ENCODE measurements at places on chromosomes 7 and 10.

DNA sequence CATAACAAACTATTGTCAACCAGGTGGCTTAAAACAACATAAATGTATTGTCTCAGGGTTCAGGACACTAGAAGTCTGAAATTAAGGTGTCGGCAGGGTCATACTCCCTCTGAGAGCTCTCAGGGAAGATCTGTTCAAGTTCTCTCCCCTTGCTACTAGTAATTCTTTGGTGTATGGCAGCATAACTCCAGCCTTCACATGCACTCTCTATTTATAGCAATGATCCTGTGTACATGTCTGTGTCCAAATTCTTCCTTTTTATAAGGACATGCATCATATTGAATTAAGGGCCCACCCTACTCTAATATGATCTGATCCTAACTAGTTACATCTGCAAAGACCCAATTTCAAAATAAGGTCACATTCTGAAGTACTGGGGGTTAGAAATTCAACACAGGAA is 27.2 kb downstream of the CACNA2D1 start:
- DNase-seq = no peak

GRCh38 chr7:100720279-100720670 is at the start of gene EPO:
Gene EPO (plus strand): TSS chr7:100720468. CDS start chr7:100720981, 513 bp downstream.
- no peak for DNase-seq

DNA sequence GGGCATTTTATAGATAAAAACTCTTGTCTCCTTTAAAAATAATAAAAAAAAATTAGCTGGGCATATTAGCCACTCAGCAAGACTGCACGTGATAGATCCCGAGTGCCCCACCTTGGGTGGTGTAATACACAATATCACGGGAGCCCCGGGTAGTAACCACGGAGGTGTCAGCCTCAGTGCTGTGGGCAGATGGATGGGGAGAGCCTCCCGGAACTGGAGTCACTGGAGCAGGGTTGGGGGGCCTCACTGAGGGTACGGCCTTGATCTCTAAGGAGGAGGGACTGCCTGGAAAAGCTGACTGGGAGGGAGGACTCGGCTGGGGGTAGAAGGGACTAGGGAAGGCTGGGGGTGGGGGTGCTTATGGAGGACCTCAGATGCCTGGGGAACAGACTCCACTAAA is 12.6 kb downstream of the LEP start:
- DNase-seq = no peak

DNA sequence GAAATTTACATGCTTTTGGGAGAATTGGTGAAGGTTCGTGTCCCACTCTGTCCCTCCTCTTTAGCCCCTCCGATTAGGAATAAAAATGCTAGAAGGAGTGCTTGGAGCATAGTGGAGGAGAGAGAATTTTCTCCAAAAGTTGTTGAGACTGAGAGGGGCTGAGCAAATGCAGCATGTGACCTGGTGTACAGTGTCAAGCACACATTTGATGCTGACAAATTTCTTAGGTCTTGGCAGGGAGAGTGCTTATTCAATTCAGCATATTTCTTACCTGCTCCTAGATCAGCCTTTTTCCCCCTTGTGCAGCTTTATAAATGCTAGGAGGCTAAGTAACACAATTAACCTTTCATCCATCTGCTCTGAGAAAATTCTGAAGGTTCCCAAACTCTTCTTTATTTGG is 189.0 kb downstream of the GALNT17 start:
- no peak for DNase-seq

DNA sequence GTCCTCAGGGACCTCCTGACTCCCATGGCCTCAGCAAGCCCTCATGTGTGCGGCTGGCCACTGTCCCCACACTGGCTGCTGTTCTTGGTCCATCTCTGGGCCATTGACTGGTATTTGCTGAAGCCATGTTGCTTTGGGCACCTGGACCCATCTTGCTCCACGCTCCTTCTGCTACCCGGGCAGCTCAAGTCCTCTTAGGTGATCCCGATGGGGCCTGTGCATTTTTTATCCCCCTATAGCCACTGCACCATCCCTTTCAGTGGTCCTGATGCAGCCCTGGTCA is 16.7 kb downstream of the RAMP3 start:
- no peak for DNase-seq

DNA sequence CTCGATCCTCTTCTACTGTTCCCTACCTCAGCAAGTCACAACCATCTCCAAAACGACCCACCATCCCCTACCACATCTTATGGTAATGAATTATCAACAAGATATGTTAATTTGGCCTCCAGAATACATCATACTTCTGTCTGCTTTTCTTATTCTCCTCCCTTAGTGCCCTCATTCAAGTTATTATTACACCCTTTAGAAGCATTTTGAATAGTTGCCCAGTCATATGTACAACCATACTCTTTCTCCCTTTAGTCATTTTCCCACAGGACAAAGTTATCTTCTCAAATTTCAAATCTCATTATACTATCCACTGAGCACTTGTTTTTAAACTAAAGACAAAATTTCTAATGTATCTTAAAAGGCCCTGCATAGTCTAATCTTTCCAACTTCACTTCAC is 71.0 kb downstream of the GNAT3 start:
- DNase-seq = no peak

DNA sequence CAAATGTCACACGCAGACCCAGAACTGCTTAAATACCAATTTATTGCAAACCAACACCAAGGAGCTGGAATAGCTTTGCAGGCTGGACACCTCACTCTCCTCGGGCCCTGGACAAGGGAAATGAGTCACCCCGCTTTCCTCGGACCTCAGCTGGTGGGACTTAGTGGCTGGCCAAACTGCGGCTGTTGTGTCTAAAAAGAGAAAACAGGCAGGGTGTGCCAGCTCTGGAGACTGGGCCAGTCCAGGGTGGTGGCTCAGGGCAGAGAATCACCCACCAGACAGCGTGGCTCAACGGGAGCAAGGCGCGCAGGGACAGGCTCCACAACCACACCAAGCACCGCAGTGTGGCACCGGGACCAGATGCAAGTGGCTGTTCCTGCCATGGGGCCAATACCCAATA is 58.2 kb upstream of the CAMK2B start:
- DNase-seq = no peak

GRCh38 chr10:30917789-30918188 is 113.9 kb downstream of the ZNF438 start:
- no peak for DNase-seq

DNA sequence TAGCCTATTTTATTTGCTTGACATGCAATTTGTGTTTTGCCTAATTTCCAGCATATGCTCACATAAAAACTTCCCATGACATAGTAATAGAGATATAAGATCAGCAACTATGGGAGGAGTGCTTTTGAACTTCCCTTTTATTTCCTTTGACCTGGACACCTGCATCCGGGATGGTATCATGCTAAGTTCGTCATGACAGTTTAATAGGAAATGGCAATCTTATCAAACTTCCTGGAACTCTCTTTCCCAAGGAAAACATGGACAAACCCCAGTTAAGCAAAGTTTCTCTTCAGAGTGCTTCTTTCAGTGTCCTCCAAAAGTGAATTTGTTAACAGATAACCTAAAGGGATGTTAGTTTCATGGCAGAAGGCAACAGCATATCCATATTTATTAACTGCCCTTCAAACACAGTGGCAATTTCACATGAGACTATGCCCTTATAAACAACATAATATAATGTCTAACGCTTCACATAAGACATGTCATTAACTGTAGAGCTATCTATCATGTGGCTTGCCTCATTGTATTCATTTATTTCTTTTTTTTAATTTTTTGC is 474.7 kb upstream of the SEMA3A start:
- no peak for DNase-seq

DNA sequence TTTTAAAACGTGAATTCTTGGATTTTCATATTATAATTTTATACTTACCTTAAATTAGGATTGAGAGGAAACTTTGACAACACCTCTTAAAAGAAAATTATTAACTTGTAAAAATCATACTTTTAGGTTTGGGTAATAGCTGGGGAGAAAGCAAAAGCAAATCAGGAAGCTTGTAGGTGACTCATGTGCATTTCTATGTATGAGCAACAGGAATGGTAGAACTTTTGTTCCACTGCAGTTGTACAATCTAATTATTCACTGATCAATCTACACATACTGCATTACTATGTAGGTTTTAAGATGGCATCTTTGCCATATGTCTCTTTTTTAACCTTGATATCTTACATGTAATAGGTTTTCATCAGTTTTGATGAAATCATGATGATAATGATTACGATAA is 223.2 kb downstream of the PRKG1 start:
- DNase-seq = no peak

GRCh38 chr7:47380325-47381133 is 201.4 kb downstream of the TNS3 start:
- DNase-seq = no peak

GRCh38 chr7:11194492-11194891 is 220.8 kb downstream of the PHF14 start:
- DNase-seq = no peak

GRCh38 chr7:74263399-74264120 is 9.4 kb upstream of the RFC2 start:
- no peak for DNase-seq

DNA sequence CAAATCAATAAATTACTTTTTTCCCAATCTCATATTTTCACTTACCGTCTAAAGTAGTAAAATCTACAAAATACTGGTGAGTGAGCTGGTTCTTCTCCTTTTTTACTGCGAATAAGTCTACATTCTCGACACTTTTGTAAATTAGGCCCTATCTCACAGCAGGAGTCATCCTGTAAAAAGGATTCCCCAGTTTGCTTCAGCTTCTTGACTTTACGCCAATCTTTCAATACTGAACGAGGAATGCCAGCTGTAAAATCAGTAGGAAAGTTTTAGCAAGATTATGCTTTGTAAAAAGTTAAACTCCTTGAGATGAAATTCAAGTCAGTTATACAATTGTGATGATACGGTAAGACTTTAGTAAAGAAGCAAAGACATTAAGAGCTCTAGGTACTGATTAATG is 67.3 kb downstream of the NRBF2 start:
- no peak for DNase-seq

DNA sequence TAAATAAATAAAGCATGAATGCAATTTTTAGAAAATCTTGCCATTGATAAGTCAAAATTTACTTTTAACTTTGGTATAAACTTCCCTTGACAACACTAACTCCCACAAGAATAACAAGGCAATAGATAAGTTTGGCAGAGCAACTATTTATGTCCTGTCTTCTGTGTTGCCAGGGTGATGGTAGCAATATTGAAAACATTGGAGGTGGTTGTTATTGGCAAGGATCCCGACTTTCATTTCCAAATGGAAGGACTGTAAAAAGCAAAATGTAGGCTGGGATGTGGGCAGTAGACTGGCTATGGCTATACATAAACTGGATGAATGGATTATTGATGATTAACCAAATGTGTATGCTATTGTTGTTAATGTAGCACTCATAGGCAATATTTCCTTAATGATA is 134.9 kb upstream of the CACNA2D1 start:
- no peak for DNase-seq

GRCh38 chr7:151271699-151272355 is 23.3 kb upstream of the SMARCD3 start:
- no peak for DNase-seq

- DNase-seq = no peak
Measured at GRCh38 chr10:90959826-90960225, 38.9 kb upstream of the ANKRD1 start.

DNA sequence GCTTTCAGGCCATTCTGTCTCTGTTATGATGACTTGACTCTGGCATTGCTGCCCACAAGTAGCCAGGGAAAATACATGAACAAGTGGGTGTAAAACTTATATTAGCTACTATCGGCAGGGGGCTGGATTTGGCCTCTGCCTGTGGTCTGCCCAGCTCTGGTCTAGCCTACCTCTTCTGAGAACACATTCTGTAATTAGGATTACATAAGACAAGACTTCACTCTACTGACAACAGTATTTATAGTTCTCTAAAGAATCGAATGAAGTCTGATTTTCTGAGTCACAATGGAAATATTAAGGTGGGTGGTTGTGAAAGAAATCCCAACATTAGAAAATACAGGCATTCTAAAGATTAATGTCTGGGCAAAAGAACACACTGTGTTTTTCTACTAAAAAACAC is 55.5 kb downstream of the DLD start:
- no peak for DNase-seq

DNA sequence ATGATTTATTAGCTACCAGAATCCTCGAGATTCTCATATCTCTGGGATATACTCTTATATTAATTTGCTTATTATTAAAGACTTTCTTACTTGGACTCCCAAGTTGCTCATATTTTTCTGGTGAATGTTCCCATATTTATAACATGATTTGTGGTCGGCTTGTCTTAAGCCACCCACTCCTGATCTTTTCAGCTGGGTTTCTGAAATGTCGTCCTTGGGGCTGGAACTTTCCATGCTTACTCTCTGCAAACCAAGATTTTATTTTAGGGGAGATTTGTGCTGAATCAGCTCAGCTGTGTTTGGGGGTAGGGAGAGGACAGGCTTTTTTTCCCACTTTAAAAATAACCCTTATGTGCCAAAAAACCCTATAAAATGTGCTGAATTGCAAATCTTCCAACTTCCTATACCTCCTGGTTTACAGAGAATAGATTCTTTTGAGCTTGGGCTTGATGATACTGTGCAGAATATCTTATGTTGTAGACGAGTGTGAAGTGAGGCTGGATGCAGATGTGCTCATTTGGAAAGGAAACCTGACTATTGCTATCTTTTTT is 162.1 kb downstream of the SND1 start:
- DNase-seq = no peak

DNA sequence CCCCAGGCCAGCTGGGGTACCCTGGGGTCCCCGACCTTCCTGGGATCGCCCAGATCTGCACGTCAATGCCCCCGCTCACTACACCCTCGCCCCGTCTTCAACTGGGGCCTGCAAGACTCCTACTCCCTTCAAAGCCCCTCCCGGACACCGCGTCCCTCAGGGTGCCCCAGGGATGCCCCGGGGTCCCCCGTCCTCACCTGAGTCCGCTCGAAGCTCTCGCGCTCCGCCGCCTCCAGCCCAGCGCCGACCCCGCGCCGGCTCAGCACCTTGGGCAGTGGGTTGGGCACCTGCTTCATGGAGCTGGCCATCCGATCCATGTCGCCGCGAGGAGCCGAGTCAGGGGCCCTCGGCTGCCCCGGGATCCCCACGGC is at the start of gene HIP1:
Gene HIP1 (minus strand): TSS at position 338 of the 371 bp plus-strand sequence. CDS start 21 bp downstream, at position 317.
- DNase-seq = no peak

- DNase-seq = no peak
Measured at GRCh38 chr7:155863721-155864151, 51.5 kb upstream of the SHH start.

GRCh38 chr7:71611986-71612385 is 480.0 kb downstream of the GALNT17 start:
- no peak for DNase-seq

DNA sequence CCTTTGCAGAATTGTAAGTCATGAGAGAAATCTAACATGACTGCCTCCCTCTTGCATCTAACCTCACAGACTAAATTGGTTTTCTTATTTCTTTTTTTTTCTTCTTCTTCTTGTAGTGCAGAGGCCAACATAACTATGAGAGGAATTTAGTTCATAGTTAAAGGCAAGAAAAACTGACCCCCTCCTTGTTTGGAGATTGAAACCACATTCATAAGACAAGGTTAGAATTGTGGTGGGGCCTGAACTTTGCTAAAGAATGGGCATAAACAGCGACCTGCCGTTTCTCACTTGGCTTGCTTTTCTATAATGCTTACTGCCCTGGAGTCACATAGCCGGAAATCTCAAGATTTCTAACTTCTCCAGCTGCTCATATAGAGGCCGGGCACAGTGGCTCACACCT is 2.4 kb upstream of the POLM start:
- no peak for DNase-seq

Measured in activated naive CD4-positive, alpha-beta T cell treated with anti-CD3 and anti-CD28 coated beads, Interleukin-2, amount 50 U/mL, for 72 hours (primary cell).